T-helper 2 cell (primary cell): ENCODE measurements at places on chromosomes 7 and 10.

GRCh38 chr10:71432956-71433767 lies 36.4 kb downstream of the CDH23 start:
- no peak for DNase-seq

GRCh38 chr7:111531993-111532392 lies 30.3 kb downstream of the IMMP2L start:
- no peak for DNase-seq

- no peak for DNase-seq
These were observed 67.9 kb upstream of the COL13A1 start for GRCh38 chr10:69733791-69734261.

DNA sequence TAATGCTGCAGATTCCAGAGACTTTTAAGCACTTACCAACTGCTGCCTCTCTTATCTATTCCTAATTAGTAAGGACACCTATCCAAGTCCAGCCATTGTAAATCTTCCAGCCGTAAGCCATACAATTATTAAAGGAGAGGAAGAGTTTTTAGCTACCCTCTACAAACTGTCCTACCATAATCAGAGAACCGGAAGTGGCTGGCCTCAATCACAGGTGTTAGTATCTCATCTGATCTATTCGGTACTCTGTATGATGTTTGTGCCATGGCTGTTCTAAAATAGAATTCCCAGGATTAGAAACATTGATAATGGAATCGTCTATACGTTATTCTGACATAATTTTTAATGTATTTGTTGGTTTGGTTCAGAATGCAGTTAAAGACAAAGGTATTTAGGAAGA lies 102.8 kb downstream of the MICU1 start:
- no peak for DNase-seq

GRCh38 chr10:112805701-112806100 lies 144.3 kb upstream of the TCF7L2 start:
- no peak for DNase-seq

DNA sequence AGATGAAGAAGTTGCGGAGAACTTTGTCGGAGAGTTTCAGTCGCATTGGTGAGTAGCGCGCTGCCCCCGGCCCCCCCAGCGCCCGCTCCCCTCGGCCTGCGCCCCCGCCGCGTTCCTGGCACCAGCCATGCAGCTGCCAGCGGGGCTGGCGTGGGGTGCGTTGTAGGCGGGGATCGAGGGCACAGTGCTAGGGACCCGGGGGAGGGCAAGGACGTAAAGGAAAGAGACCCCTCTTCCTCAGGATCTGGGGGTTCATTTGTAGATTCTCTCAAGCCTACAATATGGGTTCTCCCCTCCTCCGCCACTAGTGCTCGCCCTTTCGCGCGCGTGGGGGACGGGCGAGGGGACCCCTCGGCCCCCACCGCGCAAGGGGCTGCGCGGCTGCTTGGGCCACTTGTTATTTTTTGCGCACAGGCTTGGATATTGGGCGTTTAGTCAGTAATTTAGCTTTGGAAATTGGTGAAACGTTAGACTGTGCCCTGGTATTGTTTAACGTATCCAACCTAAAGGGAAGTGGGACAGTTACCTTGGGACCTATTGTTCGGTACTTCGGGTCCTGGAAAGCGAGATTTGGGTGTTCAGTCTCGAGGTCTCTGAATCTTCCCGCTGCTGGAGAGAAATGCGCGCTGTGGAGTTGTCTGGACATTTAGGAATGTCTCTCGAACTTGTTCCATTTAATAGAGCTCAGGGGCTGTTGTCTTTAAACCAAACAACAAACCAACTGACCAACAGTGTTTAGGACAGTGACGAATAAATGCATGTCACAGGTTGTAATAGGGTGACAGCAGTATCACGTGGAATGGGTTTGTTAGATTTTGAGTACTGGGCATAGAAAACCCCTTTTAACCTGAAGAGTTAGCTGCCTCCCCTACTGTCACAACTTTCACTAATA lies 796 bp downstream of the CDK14 start:
- no peak for DNase-seq

- DNase-seq: no peak
These were observed 69.3 kb downstream of the SGMS1 start for GRCh38 chr10:50554376-50554994.

DNA sequence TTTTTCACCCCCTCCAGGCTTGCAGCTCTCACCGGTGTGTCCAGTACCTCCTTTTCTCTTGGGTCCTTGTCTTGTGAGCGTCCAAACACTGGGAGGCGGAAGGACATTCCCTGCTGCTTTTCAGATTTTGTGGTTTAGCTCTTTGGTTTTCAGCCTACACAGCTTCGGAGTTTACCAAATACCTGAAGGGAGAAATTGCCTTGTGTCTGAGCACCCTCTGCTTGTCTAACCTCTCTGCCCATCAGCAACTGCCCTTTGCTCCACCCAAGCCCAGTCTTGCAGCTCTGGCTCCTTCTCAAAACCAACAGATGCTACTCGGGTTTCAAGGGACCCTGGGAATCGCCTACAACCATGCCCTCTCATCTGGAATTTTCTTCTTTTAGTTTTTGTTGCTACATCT lies 519.1 kb upstream of the IGFBP3 start:
- DNase-seq: no peak

DNA sequence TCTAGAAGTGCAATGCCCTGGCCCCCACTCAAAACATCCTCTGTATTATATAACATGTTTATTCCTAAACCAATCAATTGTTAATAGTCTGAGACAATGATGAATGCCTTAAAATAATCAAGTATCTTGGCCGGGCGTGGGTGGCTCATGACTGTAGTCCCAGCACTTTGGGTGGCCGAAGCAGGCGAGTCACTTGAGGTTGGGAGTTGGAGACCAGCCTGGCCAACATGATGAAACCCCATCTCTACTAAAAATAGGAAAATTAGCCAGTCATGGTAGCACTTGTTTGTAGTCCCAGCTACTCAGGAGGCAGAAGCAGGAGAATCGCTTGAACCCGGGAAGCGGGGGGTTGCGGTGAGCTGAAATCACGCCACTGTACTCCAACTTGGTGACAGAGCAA lies 29.4 kb upstream of the CACNA2D1 start:
- DNase-seq: no peak

DNA sequence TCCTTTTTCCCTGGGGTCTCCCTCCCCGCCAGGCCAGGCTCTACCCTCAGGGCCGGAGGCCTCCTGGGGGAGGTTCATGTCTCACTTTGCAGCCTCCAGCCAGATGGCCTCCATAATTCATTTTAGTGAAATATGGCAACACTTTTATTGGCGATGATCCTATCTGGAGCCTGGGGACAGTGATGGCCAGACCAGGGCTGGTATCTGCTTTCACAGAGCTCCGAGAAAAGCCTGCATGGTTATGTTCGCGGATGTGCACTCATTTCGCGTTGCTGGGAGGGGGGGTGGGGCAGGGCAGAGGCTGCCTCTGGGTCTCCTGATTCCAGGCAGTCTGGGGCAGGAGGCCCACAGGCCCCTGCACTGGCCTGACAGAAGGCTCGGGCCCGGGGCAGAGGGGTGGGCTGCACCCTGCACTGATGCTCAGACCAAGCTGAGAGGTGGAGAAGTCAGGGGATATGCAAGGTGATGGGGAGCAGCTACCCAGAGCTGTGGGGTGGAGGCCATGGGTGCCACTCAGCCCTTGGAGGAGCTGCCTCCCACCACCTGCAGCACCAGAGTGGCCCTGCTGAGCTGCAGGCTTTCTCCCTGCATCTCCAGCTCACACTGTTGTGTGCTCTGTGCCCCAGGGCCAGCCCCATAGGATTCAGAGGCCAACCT lies 85.3 kb upstream of the RET start:
- DNase-seq: no peak

DNA sequence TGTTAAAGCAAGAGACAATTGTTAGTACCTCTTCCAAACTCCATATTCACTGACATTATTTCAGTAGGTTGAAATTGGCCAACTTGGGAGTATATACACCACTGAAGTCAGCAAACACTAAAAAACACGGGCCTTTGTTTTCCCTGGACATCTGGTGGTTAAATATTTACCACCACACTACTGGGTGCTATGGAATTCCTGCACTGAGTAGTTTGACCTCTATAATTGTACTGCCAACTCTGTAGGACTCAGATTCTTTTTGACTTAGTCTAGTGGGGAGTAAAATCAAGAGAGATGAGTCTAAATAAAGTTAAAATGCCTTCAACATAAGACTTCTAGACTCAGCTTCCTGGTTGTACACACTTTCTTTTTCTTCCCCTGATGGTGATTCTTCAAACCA lies 41.3 kb upstream of the TES start:
- DNase-seq: no peak

DNA sequence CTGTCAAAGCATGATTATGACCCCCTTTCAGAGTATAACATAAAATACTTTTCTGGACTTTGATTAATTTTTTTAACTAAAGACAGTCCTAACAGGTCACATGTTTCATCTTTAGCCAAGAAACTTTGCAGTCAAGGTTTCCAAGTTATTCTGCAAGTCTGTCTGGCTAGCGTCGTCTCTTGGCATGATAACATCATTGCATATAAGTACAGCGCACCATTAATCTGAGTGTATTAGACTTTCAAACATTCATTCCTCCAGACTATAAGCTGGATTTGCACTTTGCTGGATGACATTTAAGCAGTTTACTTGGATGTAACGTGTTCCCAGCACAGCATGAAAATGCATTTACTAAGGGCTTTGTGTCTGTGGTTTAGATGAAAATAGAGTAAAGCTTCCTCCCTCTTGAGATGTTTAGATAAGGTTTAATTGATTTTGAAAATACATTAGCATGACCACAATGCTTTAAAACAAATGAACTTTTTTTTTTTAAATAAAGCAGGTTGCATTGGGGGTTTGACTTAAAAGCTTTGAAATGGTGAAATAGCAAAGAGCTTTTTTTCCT lies 349.0 kb upstream of the MTPN start:
- no peak for DNase-seq

GRCh38 chr7:118949031-118949430 lies 724.5 kb downstream of the ANKRD7 start:
- DNase-seq: no peak

GRCh38 chr7:17965603-17966002 lies 25.3 kb upstream of the SNX13 start:
- DNase-seq: no peak

- peak; percentile 27 for DNase-seq
These were observed 61.0 kb upstream of the AOAH start for GRCh38 chr7:36784991-36785940.

DNA sequence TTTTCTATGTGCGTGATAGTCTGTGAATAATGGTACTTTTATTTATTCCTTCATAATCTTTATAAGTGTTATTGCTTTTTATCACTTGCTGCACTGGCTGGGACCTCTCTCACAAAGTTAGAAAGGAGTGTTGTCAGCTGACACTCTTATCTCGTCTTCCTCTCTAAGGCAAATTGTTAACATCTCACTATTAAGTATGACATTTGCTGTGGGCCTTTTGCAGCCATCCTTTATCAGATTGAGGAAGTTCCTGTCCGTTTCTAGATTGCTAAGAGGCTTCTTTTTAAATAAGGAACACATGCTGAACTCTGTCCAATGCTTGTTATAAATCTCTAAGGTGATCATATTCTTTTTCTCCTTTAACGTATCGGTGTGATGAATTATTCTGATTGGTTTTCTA lies 27.4 kb upstream of the DIP2C start:
- DNase-seq: no peak

DNA sequence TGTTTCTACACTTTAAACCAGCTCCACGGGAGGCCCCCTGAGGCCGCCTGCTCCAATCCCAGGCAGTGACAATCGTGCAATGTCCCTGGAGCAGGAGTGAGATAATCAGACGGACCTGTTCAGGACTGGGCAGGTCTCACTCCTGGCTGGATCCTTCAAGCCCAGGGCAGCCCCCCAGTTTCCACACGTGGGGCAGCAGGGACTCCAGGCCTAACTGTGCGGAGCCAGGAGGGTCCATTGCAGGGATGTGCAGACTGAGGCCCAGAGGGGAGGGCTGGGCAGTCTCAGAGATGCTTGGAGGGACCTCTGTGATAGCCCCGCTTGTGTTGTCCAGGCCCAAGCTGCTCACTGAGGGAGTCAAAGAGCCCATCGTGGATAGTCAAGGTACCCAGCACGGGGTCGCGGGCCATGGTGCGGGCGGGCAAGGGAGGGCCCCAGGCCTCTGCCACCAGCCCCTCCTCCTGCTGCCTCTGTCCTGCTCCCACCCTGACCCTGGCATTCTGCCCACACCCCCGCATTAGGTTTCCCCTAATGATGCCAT lies 110.5 kb upstream of the KCTD7 start:
- no peak for DNase-seq

GRCh38 chr10:51075043-51075872 lies 971 bp downstream of the PRKG1 start:
- DNase-seq: no peak

DNA sequence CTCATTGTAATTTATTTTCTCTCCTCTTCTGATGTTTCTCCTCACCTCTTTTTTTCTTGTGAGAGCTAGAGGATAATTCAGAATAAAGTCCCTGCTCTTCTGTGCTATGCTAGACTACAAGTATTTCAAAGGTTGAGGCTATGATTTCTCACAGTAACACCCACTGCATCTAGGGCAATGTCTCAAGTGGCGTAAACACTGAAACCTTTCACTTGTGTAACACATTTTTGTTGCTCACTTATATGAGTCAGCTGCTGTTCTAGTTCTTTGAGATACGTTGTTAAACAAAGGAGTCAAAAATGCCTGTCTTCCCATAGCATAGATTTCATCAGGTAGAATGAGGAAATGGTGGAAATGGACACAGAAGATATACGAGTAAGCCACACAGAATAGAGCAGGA lies 305.1 kb upstream of the PITRM1 start:
- no peak for DNase-seq

GRCh38 chr10:89201345-89202032 lies 5.6 kb downstream of the CH25H start:
- DNase-seq: no peak

- no peak for DNase-seq
These were observed 97.7 kb downstream of the HIBADH start for GRCh38 chr7:27564881-27565482.
